ENCODE measurements at places on chromosomes 2 and 18. TPM values are rescaled to one million over a fixed set of nuclear protein-coding genes. Genes with fewer than 3 reads are reported as not detected.
A peak's percentile ranks its signal among the peaks of the same experiment; 100 is the strongest.

DNA sequence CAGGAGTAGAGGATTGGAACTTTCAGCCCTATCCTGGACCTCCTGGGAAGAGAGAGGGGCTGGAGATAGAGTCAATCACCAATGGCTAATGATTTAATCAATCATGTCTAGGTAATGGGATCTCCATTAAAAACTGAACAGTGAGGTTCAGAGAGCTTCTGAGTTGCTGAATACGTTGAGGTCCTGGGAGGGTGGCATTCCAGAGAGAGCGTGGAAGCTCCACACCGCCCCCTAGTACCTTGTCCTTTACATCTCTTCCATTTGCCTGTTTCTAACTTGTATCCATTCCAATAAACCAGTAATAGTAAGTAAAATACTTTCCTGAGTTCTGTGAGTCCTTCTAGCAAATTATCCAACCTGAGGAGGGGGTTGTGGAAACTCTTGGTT lies 101.7 kb downstream of the B3GNT2 start:
- DNase-seq = no peak

VIL1 gene
- not detected for total RNA-seq

DNA sequence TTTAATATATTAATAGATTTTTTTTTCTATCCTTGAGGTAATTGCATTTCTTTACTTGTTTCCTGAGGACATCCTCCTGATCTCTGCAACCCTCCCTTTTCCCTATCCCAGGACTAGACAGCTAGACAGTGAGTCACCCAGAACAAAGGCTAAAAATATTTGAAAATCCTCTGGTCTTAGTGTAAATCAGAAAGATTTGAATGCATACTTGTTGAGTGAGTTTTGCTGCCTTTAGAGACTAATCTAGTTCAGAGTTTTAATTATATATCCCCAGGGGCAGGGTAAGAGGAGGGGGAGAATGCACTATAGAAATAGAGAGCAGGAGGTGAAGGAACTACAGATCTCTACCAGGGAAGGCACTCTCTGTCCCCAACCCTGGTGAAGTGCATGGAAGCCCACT lies 202.3 kb upstream of the TCF4 start:
- DNase-seq = no peak

- no peak for DNase-seq
Observed at GRCh38 chr18:30748541-30748940, 294.0 kb downstream of the DSC3 start.

DNA sequence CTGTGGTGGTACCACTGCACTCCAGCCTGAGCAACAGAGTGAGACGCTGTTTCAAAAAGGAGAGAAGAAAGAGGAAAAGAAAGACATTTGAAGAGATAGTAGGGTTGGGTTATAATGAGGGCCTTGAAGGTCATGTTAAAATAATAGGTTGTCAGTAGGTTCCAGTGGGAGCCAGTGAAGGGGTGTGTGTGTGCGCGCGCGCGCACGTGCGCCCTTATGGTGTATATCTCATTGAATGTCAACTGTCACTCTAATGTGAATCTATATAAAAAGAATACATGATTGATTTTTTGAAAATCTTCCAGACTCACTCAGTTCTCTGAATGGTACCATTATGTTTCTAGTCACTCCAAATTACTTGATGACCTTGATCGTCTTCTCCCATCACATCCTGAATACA lies 9.1 kb downstream of the ZCCHC2 start:
- DNase-seq = no peak

BMP10 gene
- total RNA-seq = not detected

DNA sequence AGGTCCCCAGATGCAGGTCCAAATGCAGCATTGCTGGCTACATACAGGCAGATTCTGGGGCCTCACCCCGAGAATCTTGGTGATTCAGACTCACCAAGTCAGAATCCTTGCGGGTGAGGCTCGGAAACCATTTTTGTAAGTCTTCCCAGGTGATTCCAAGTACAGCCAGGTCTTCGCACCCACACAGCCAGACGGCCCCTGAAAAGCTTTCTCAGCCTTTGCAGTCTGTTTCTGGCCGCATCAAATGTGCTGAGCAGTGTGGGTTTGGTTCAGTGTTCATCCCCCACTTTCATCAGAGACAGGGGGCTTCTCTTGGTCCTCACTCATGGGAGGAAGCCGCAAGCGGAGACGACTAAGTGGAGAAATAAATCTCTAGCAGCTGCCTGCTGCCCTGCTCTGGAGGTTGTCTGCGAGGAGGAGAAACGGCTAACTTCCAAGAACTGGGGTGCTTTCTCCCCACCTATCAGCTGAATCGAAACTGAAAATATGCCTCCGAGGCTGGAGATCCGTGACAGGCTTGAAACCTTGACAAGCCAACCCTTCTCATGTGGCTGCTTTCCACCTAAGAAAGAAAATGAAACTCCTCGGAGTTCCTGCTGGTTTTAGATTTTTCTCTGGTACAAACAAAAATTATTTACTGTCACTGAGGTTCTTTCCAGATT lies 8.9 kb upstream of the TMEM185B start:
- DNase-seq = peak; percentile 64

DNA sequence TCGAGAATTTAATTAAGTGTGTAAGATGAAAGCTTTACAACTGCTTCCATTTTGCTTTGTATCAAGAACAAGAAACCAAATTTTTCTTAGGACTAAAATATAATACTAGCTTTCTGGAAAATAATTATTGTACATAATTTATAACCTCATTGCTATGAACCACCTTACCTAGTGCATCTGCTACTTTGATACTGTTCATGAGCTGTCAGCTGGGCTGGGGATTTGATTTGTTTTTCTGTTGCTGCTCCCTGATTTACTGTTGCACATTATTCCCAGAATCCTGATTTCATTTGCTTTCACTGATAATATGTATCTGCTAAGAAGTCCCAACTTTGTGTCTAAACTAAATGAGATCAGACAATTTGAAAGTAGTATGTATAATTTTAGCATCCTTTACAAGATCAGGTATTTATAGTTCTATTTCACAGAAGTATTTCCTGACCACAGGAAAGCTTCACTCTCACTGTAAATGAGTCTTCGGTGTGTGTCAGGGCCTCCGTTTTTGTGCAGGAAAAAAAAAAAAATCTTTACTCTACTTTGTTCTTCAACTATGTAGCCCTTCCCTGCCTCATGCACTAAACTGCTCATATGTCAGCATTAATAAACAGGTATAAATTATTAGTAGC lies 105.6 kb upstream of the CCDC150 start:
- no peak for DNase-seq

RRM2 gene
- total RNA-seq = 0.16 TPM

SOX11 gene
- 2.6 TPM for total RNA-seq

GRCh38 chr2:46847726-46848412 lies 67.7 kb downstream of the MCFD2 start:
- DNase-seq = peak; percentile 67

RAX gene
- not detected for total RNA-seq

DNA sequence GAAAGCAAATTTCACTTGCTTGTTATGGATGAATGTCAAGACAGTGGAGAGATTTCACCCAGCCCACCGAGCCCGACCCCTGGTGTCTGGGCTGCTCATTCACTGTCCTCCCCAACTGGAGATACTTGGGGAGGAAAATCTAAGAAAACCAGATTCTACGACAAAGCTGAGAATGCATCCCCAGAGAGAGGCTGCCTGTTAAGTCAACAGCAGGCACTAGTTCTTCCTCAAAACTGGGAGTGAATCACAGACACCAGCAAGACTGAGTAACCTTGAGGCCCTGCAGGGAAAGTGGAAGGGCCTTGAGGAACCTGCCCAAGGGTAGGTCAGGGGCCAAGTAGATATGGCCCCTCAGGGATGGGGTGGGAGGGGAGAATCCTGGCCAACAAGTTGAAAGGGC lies 34.2 kb upstream of the MLPH start:
- DNase-seq = no peak

DNA sequence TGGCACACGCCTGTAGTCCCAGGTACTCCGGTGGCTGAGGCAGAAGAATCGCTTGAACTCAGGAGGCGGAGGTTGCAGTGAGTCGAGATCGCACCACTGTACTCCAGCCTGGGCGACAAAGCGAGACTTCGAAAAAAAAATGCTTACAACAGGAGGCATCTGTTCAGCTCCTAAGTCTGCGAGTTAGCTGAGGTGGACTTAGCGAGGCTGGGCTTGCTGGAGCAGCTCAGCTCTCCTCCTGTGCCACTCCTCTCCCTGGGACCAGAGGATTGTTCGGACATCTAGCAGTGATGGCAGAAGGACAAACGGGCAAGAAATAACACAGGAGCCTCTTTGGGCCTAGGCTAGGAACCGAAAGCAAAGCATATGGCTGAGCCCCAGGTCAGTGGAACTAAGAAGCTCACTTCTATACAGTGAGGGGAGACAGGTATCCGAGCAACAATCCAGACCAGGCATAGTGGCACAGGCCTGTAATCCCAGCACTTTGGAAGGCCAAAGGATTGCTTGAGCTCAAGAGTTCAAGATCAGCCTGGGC lies 260.1 kb downstream of the GLI2 start:
- DNase-seq = no peak

ARHGEF4 gene
- 32.4 TPM for total RNA-seq

PCARE gene
- not detected for total RNA-seq

GRCh38 chr2:158756976-158757375 lies 38.1 kb upstream of the DAPL1 start:
- DNase-seq = no peak

GRCh38 chr2:30239308-30239985 lies 8.1 kb downstream of the LBH start:
- DNase-seq = peak; percentile 91

DNA sequence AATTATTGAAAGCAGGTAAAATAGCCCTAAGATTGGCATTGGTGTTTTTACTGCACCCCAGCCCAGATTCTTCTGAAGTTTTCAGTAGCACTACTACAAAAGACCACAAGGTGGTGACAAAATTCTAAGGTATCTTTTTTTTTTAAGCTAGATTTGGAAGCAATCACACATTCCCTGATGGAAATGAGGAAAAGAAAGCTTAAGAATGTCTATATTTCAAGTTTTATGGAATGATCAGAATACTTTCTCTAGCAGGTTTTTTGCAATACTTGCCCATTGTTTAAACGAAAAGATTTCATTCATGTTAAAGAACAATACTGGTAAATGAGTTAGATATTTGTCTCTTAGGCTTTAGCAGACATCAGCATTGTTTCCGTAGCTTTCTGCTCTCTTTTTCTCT lies 32.1 kb upstream of the ZNF638 start:
- no peak for DNase-seq

DNA sequence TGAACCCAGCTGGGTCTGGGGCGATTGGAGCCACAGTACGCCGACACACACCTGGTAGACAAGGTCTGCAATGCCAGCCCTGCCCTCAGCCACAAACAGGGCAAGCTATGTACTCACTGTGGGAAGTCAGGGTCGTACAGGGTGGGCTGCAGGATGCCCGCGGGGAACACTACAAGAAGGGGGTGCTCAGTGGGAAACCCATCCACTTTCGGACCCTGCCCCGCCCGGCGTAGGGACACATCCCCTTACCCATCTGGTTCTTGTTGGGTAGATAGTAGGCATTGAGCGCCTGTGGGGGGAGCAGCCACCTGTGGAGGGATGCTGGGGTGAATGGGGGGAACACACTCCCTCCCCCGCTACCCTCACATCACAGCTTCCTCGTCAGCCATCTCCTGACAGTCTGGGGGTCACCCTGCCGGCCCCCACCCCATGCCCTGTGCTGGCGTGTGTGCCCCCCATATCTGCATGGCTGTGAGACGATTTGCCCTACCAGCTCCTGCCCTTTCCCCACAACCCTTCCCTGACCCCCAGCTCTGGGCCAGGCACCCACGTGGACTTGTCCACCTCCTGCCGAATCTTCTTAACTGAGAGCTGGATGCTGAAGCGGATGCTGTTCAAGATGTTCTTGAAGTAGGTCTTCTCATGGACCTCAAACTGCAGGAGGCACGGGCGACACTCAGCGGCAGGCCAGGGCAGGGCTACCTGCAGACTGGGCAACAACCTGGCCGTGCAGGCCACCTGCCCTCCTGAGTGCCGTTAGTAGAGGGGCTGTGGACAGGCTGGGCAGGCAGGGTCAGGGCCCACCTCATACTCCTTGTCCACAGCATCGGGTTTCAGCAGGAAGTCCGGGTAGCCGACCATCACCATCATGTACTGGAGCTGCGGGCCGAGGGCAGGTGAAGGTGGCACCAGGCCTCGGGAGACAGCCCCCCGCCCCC lies 5.1 kb downstream of the ECEL1 start:
- DNase-seq = peak; percentile 62

TMEM247 gene
- not detected for total RNA-seq
